Epithelial cell of proximal tubule (primary cell): ENCODE measurements at places on chromosomes 6 and 20. TPM values are rescaled to one million over a fixed set of nuclear protein-coding genes. Genes with fewer than 3 reads are reported as not detected.

The PKHD1 gene
- 1.7 and 1.9 TPM in 2 replicates for total RNA-seq

The RAET1L gene
- 1.5 and 3.1 TPM in 2 replicates for total RNA-seq

DNA sequence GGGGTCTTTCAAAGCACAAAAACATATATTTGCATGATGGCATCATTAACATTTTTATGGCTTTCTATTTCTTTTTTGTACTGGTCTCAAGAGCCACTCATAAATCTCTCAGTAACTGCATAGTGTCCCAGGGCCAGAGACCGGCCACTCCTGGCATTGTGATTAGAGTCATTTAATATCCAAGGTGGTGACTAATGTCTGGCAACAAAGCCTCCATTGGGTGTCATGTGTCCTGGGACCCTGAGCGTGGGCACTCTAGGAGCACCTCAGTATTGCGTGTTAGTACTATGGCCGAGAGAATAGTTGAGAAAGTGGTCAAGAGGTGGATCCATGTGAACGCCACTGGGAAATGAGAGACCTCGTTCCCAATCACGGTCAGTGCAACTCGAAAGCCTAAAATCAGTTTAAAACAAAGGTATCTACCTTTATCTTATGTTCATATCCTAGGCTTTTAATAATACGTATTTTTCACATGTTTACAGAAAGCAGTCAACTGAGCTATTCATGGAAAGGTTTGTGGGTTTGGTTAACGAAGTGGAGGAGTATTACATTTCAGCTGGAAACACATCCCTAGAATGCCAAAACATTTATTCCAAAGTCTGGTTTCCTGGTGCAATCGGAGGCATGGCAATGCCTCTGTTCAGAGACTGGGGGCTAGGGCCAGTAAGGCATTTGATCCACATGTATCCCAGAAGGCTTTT is 2.7 kb upstream of the ESR1 start:
- no peak for DNase-seq

The LKAAEAR1 gene
- total RNA-seq = not detected in 2 replicates

GRCh38 chr6:137610702-137611101 is 116.5 kb upstream of the OLIG3 start:
- DNase-seq = no peak

The LRFN2 gene
- total RNA-seq = not detected in 2 replicates

DNA sequence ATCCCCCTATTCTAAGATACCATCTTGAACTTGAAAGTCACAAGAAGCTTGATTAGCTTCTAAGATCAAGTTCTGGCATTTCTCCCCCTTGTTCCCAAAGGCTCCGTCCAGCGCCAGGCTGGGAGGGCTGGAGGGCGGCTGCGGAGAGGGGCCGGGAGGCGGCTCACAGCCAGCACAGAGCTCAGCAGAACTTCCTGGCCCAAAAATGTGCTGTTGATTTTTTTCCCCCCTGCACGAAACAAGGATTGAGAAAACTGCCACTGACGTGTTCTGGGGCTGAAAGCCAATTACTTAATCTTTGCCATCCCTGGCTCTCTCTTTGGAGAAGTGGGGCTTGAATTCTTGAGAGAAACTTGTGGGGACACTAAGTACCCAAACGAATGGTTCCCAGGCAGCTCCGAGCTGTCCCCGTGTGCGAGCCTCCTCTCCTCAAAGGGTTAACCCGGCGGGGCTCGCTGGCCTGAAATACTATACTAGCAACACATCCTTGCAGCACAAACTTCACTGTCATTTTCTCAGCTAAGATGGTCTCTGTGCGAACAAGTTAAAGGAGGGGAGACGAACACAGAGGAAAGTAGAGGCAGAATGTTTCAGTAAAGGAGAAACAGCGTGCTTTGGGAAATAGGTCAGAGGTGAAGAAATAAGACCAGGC is 452 bp downstream of the TRAF3IP2 start:
- DNase-seq = no peak

The ADGRG6 gene
- 35.3 and 45.4 TPM in 2 replicates for total RNA-seq

DNA sequence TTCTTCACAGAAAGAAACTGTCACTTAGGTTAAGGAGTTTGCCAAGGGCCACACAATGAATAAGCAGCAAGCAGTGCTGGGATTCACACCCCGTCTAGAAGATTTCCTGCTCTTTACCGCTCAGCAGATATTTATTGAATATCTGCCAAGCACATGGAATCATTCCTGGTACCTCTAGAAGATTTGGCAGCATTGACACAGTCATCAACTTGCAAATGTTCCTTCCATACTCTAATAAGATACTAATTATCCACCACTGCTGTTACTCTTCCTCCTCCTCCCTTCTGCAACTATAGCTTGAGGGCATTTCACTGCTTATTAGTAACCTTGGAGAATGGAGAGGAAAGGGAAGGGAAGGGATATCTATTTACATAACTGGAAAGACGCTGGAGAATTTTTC is 13.0 kb downstream of the MOXD1 start:
- DNase-seq = peak; percentile 15
